ENCODE measurements at places on chromosomes 12 and 14.
A peak's percentile ranks its signal among the peaks of the same experiment; 100 is the strongest.

- DNase-seq, result no peak
Measured at GRCh38 chr12:117165342-117165741, 24.9 kb downstream of the FBXO21 start.

GRCh38 chr12:94812345-94812744 is 162.0 kb upstream of the TMCC3 start:
- DNase-seq, result no peak

DNA sequence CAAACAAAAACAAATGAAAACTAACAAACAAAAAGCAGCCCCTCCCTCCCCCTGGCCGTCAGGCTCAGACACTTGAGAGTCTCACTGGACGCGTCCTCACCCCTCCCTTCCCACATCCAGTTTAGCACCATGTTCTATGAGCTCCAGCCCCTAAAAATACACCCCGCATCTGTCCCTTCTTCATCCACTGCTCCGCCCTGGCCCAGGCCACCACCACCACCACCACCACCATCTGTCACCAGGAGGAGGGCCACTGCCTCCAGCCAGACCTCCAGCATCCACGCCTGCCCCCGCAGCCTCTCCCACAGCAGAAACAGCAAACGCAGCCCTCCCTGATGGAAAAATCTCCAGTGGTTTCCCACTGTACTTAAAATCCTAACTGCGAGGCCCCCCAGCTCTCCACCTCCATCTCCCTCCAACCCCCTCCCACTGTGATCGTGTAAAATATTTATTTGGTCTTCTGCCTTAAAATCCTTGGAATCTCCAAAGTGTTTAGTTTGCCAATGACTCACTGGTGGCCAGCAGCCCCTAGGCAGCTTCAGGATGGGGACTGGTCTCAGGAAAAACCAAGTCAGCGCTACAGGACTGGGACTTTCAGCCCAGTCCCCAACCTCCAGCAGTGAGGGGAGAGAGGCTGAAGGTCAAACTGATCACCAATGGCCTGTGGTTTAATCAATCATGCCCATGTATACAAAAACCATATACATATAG is 95.1 kb downstream of the SCARB1 start:
- DNase-seq, result no peak

GRCh38 chr12:107634530-107634929 is 51.1 kb upstream of the PWP1 start:
- no peak for DNase-seq

GRCh38 chr12:93015871-93016751 is 87.0 kb upstream of the EEA1 start:
- DNase-seq, result peak; percentile 48

GRCh38 chr12:38282886-38283285 is 33.7 kb upstream of the ALG10B start:
- no peak for DNase-seq

DNA sequence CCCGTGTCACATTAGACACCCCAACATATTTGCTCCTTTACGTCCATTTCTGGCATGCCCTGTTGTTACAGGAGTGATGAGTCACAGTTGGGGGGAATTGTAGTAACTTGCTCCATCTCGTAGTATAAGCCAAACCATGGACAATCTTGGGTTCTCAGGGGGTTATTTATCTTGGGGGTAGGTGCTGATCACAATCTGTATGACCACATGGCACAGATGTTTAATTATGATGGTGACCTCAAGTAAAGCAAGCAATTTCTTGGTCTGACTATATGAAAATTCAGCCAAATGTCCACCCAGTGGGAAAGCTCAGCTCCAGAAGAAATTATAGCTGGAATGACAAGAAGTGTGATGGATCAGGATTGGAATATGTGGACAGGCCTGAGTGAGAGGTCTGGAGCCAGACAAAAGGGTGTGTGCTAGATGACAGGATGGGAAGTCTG is 32.1 kb upstream of the STON2 start:
- no peak for DNase-seq

GRCh38 chr12:121748218-121748570 is 35.6 kb downstream of the TMEM120B start:
- DNase-seq, result no peak

DNA sequence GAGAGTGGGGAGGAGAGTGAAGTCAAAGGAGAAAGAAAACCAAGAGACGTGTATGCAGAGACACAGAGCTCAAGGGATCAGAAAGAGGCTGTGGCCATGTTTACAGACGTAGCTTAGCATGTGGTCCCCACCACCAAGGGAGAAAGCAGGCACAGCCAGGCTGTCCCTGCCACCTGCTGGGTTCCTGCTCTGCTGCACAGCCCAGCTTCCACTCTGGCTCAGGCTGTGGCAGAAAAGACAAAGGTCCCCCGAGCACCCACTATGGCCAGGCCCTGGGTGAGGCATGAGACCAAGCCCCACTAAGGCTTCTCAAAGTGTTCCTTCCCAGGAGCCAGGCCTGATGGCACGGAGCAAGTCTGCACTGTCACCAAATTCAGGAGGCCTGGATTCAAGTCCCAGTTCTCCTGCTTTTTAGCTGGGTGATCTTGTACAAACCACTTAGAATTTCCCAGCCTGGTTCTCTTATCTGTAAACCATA is 25.9 kb upstream of the COL2A1 start:
- no peak for DNase-seq

- DNase-seq, result no peak
Measured at GRCh38 chr14:59427653-59428580, 37.3 kb downstream of the GPR135 start.

- no peak for DNase-seq
Measured at GRCh38 chr12:1429980-1430379, 164.4 kb downstream of the FBXL14 start.

DNA sequence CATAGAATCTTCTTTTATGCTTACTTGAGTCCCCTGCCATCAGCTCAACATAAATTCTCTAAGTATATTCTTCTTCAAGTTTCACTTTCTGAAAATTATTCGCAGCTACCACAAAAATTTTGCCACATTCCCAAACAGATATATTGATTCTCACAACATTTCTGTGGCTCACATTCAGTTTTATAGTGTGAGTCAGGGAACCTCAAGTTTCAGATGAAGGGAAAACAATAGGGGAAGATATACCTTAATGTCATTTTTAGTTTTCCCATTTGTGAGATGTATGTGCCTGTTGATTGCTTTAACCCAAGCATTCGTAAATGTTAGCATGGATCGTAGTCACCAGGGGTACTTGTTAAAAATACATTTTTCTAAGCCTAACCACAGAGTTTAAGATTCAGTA is 465.8 kb downstream of the CCER1 start:
- DNase-seq, result no peak

DNA sequence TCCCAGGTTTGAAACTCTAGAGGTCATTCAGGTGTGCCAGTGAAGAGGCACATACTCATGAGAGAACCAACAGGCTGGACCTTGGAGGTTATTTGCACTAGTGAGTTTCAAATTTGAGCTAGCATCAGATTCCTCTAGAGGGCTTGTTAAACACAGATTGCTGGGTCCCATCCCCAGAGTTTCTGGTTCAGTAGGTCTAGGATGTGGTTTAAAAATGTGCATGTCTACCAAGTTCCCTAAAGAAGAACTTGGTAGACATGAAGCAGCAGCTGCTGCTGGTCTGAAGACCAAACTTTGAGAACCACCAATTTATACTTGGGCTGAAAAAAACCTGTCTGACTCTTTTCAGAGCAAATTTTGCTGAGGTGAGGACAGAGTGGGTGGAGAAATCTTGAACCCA is 61.7 kb downstream of the SUSD6 start:
- DNase-seq, result no peak
